ENCODE measurements at places on chromosomes 11 and 22.
A peak's percentile ranks its signal among the peaks of the same experiment; 100 is the strongest.

- DNase-seq = no peak
Observed at GRCh38 chr11:35891096-35891495, 52.8 kb upstream of the LDLRAD3 start.

GRCh38 chr11:15769203-15769602 lies 587.1 kb downstream of the SOX6 start:
- DNase-seq = no peak

GRCh38 chr22:46916886-46917770 lies 154.7 kb downstream of the TBC1D22A start:
- DNase-seq = no peak

GRCh38 chr11:104404231-104405175 lies 240.6 kb upstream of the PDGFD start:
- DNase-seq = no peak

GRCh38 chr11:102046841-102047240 lies 396 bp upstream of the CFAP300 start:
- no peak for DNase-seq

GRCh38 chr11:67505605-67506396 lies 638 bp upstream of the PITPNM1 start:
- peak; percentile 92 for DNase-seq

DNA sequence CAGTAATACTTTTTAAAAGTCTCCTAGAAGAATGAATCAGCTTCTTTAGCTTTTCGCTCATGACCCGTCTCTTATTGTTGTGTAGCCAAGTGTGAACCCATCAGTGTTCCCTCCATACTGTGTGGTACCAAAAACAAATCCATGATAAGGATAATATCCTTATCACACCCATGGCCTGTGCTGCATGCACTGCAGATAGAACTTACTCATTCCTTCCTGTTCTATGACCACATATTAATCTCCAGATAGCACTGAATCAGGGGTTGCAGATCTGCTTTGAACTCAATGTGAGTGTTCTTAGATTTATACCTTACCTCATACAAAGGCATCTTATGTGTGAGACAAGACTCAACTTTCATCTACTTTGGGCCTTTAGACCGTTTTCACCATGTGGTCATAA lies 373.4 kb downstream of the JRKL start:
- DNase-seq = no peak

DNA sequence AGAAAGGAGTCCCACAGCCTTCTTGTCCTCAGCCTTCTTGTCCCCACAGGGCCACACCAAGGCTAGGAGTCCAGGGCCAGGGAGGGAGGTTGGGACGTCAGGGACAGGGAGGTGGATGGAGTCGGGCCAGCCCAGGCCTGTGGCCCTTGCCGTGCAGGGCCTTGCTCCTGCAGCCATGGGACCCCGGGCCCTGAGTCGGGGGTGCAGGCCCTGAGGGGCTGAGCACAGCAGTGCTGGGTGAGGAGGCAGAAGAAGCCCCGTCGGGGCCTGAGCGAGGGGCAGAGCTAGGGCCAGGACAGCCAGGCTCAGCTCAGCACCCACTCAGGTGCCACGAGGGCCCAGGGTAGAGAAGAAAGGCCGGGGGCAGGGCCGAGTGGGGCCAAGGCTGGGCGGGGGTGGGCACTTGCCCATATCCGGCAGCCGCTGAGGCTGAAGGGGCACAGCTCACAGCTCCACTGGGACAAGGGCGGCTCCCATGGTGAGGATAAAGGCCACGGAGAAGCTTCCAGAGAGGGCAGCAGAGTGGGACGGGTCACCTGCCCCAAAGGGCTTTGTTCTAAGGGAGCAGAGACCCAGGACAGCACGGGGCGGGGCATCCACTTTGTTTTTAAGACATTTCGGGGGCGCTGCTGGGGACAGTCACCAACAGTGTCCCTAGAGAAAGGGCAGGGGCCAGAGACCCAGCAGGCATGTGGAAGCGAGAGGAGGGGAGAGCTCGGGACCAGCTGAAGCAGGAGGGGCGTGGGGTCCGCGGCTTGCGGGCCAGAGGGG lies 3.6 kb downstream of the MLC1 start:
- no peak for DNase-seq

GRCh38 chr11:112004389-112004788 lies 20.8 kb upstream of the DLAT start:
- no peak for DNase-seq

DNA sequence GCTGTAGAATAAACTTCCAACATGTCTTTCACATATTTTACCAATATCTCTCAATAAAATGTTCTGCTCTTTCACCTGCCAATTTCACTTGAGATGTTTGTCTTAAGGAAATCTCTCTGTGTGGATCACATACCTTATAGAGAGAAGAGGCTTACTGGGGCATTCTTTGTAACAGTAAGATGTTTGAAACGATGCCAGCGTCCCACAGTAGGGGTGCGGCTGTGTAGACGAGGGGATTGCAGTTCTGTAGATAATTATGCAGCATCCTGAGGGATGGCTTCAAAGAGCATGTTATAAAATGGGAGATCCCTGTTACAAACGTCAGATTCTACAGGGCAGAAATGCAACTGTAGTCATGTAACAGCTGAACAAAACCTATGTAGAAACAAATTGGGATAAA lies 200.0 kb downstream of the TBC1D22A start:
- no peak for DNase-seq

GRCh38 chr22:44735518-44736428 lies 16.6 kb upstream of the ARHGAP8 start:
- peak; percentile 80 for DNase-seq

DNA sequence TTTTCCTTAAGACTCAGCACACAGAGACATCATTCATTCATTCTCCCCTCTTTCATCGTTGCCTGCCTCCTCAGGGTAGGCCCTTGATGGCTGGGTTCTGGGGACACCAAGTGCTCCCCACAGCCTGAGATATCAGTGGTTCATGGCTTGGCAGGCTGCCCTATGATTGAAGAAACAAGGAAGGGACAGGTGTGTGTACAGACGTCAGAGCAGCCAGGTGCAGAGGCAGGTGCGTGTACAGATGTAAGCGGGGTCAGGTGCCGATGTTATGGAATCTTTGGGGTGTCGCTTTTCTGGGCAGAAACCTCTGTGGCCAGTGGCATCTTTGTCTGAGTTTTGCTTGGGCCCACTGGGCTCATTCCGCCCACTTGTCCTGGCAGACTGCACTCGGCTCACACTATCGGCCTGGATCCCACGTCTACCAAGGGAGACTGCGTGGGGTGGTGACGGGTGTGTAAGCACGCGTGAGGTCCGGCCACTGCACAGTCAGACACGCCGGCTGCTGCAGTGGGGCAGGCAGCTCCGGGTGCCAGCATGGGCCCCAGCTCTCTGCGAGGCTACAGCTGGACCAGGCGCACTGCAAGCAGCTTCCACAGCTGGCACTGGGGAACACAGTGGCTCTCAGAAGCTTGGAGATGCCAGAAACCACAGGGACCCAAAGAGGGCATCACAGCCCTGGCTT lies 20.9 kb upstream of the KIAA0930 start:
- DNase-seq = no peak

GRCh38 chr11:75356613-75357012 lies 5.2 kb upstream of the ARRB1 start:
- DNase-seq = no peak
